ENCODE measurements at places on chromosomes 2 and 18.

- DNase-seq, result no peak
Measured at GRCh38 chr18:4351005-4351404, 104.1 kb downstream of the DLGAP1 start.

GRCh38 chr18:10226971-10227370 is 227.5 kb upstream of the APCDD1 start:
- no peak for DNase-seq

DNA sequence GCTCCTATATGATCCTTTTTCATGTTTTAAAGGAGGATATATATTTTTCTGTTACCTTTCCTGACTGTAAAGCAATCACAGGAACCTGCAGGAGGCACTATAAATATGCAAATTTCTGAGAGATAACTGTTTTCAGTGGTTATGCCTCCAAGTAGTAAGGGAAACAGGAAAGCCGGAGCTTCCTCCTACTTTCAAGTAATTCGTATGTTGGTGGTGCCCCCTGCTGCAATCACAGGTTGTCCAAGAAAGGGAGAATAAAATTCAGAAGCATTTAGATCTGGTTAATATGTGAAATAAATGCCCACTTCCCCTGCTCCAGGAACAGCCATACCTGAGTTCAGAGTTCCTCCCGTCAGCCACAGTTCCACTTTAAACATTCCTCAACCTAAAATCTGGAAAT is 12.0 kb upstream of the BCL11A start:
- DNase-seq, result no peak

- no peak for DNase-seq
Measured at GRCh38 chr2:191297033-191297432, 51.8 kb downstream of the MYO1B start.

DNA sequence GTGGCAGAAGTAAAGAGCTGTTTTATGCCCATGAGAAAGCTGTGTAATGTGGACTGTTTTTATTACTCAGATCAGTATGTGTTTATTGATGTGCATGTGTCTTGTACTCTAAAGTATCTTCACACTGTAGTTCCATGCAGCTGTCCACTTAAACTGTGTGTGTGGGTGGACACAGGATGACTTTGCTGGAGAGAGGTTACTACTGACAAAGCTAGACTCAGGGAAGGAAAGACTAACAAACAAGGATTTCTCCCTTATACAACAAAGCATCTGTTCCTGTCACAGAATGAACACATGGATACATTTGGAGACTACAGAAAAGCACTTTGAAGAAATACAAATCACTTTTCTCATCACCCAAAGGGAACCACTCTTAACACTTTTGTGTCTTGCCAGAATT is 10.0 kb downstream of the FHOD3 start:
- DNase-seq, result peak; percentile 17

- no peak for DNase-seq
Measured at GRCh38 chr18:70462078-70462439, 173.2 kb downstream of the SOCS6 start.

DNA sequence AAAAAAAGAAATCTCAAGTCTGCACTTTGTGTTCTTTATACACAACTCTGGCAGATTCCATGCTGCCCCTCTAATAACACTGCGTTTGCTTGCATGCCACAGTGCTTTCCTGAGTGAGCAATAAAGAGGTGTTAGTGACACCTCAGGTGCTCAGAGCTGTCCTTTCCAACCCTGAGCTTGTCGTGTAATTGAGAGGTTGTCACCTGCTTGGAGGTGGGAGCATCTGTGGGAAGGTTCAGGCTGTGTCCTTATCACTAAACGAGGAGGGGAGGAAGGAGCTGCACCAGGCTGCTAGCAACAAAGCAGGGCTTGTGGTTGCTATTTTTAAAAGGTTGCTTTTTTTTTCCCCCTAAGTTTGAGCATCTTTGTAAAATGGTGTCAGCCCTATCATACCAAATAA is 31.9 kb downstream of the APCDD1 start:
- DNase-seq, result no peak

DNA sequence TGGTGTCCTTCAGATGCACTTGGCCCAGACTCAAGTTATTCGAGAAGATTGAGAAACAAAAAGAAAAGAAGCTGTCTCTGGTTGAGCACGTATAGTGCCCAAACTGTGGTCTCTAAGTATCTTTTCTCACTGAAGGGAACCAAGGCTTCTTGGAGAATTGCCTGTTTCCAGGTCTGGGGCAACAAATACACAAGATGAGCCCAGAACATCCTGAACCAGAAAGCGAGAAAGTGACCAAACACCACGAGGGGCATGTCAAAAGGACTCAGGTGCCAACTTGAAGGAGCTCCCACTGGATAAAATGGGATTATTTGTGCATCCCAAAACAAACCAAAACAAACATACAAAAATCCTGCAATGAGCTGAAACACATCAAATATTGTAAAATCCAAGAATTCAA is 13.6 kb upstream of the ATOH8 start:
- no peak for DNase-seq

- DNase-seq, result peak; percentile 64
Measured at GRCh38 chr2:225668606-225669266, 269.2 kb downstream of the NYAP2 start.

DNA sequence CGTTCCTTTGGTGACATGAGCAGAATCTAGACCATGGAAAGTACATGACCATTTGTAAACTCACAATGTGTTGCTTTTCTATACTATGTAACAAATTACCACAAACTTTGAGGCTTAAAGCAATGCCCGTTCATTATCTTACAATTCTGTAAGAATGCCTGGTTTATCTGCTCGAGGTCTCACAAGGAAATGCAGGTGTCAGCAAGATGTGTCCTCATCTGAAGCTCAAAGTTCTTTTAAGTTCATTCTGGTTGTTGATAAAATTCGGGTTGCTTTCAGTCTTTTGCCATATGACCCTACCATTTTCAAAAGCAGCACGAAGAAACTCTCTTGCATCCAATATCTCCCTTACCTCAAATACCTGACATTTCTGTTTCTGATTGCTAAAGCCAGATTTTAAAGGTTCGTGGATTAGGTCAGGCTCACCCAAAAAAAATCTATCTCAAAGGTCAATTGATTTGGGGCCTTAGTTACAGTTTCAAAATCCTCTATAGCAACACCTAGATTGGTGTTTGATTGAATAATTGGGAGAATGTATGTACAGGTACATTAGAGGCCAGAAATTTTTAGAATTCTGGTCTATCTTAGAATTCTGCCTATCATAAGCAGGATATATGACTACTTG is 125.9 kb downstream of the TMEM131 start:
- no peak for DNase-seq

- peak; percentile 59 for DNase-seq
Measured at GRCh38 chr2:75466708-75467311, 93.9 kb downstream of the EVA1A start.

GRCh38 chr2:129753261-129753660 is 226.2 kb upstream of the RAB6C start:
- DNase-seq, result no peak

GRCh38 chr2:115299199-115299598 is 856.8 kb downstream of the DPP10 start:
- no peak for DNase-seq

DNA sequence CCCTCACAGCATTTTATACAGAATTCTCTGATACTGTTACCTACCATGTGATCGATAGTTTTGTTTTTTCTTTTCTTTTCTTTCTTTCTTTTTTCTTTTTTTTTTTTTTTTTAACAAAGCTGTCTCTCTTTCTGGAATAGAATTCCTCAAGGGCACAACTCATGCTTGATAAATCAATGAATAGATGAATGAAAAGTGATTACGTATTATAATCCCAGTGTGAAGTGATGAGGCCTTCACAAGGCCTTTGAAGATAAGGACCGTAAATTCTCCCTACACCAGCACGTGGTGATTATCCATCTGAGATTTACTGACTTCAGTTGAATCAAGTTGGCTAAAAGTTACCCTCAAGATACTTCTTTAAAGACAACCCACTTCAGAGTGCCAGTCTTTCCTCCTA is 46.6 kb upstream of the RMDN2 start:
- peak; percentile 30 for DNase-seq

DNA sequence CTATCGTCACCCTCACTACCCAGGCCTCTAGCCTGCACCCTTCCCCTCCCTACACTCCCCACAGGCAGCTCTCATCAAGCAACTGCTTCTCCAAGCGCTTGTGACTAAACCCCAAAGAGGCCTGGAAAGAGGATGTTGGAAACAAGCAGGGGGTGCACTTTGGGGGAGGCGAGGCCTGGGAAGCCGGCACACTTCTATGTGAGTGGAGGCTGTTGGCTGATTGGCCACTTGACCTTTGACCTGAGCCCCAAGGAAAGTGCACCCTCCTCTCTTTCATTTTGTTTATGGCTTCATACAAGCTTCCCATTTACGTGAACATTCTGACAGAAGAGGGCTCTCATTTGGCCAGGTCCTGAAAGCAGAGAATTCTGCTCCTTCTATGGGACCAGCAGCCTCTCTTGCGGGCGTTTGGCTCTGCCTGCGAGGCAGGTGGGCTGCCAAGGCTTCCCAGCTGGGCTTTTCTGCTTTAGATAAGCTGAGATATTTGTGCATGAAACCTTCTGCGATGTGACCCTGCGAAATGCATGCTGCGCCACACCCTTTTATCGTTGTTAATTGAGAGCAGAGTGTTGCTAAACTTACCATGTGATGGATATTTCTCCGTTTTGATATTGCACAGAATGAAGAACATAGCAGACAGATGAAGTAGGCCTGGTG is 134.8 kb upstream of the NCK2 start:
- DNase-seq, result no peak

GRCh38 chr2:241082341-241083090 is 19.6 kb downstream of the MTERF4 start:
- DNase-seq, result no peak

DNA sequence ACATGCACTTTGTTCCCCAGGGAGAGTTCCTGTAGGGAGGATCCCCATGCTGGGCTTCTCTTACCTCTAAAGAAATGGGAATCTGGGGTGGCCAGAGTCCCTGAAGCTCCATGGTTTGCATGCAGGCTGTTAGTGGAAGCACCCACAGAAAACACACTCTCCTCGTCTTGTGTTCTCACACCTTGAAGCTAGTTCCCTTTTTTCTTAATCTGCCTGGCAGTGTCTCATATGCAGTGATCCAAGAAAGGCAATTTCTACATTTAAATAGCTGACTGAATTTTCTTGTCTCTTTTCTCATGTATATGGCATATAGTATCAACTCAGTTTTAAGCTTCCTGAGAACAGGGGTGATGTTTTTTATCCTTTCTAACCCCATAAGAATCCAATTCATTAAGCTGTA is 65.0 kb downstream of the LINC00305 start:
- DNase-seq, result no peak

GRCh38 chr18:70377857-70378701 is 89.2 kb downstream of the SOCS6 start:
- DNase-seq, result no peak

DNA sequence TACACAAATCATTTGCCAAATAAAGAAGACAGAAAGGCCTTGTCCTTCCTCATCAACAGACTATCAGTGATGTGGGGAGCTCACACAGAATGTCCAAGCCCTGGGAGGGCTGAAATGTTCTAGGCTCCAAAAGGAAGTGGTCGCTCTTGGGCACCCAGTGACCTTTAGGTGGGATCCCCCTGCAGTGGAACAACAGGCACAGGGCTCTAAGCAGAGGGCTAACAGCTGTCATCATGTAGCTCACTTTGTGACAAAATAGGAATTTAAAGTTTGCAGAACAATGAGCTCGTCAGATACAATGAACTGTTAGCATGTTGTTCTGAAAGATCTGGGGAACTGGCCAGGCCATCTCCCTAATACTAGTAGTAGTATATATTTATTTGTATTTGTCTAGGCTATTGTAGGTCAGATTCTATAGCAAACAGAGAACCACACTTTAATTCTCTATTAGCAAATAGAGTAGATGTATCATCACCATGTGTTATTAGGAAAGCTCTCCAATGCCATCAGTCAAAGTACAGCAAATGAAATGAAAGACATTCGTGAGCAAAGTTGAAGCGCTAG is 151.5 kb upstream of the MAP3K20 start:
- no peak for DNase-seq

- DNase-seq, result no peak
Measured at GRCh38 chr2:213129311-213129710, 22.1 kb downstream of the IKZF2 start.

- DNase-seq, result no peak
Measured at GRCh38 chr2:7432436-7432835, 515.2 kb downstream of the RNF144A start.

DNA sequence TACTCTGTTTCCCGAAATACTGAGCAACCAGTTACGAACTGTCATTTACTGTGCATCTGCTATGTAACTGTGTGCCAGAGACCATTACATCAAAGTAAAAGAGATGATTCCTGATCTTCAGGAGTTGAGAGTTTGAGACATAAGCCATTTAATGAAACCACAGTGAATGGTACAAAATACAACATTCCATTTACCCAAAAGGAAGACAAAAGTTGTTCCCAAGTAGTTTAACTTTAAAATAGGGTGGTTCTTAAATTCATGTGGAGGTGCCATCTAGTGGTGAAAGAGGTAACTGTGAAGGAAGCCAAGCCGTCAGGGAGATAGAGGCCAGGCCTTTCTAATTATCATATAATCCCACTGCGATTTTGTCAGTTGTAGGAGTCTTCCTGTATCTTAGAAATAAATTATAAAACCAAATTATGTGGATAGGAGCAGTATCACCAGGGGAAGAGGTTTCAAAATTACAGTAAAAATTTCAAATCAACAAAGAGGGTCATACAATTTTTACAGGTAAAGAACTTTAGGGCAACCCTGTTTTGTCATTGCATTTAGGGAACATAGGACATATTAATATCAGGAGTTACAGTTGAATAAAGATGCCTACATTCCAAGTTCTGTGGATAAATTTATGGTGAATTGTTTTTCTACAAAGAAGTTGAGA is 67.7 kb downstream of the EPAS1 start:
- peak; percentile 37 for DNase-seq

DNA sequence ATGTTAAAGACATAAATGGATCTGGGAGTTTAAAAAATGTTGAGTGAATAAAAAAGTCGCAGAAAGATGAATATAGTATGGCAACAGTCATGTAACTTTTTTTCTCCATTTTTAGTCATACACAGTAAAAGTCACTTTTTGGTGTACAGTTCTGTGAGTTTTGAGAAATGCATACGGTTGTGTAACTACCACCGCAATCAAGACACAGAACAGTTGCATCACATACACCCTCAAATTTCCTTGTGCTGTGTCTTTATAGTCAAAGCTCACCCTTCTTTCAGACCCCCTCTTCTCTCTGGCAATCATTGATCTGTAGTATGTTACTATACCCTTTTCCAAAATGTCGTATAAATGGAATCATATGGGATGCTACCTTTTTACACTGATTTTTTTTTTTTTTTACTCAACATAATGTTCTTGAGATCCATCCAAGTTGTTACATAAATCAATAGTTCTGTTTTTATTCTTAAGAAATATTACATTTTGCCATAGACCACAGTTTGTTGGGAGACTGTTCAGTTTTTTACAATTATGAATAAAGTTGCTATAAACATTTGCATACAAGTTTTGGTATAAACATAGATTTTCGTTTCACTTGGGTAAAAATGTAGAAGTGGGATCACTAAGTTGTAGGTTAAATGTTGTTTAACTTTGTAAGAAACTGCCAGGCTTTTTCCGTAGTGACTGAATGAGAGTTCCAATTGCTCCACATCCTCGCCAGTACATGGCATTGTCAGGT is 35.4 kb upstream of the AGFG1 start:
- no peak for DNase-seq

- DNase-seq, result peak; percentile 24
Measured at GRCh38 chr2:49616800-49617199, 462.5 kb upstream of the FSHR start.

- no peak for DNase-seq
Measured at GRCh38 chr2:30136764-30137444, 9.9 kb upstream of the YPEL5 start.

Data from COLO829 (cell line).